Ovary (tissue), 10 donors: ENCODE measurements at places on chromosomes 5 and 9. TPM values are rescaled to one million over a fixed set of nuclear protein-coding genes. Genes with fewer than 3 reads are reported as not detected.

DNA sequence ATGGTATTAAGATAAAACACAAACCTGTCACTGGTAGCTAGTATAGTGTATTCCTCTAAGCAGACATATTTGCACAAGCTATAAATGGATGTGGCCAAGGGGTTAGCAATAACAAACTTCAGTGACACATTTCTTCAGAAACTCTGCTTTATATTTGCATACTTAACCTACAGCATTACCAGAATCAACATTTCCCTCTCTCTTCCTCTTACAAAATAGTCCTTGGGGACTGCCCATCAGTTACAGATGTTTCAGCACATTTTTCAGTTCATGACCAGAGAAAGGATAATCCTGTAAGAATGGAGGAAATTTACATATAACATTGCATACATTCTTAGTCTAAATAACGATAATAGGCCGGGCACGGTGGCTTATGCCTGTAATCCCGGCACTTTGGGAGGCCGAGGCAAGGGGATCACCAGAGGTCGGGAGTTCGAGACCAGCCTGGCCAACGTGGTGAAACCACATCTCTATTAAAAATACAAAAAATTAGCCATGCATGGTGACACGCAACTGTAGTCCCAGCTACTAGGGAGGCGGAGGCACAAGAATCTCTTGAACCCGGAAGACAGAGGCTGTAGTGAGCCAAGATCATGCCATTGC lies 25.3 kb upstream of the SLC1A1 start:
- H3K27ac ChIP-seq, result no peak overlapping the region
- DNase-seq, result no peak
- H3K36me3 ChIP-seq, result no peaks in the 10 kb centered on the region
- no peak overlapping the region for H3K4me3 ChIP-seq
- no peaks in the 10 kb centered on the region for H3K4me1 ChIP-seq

DNA sequence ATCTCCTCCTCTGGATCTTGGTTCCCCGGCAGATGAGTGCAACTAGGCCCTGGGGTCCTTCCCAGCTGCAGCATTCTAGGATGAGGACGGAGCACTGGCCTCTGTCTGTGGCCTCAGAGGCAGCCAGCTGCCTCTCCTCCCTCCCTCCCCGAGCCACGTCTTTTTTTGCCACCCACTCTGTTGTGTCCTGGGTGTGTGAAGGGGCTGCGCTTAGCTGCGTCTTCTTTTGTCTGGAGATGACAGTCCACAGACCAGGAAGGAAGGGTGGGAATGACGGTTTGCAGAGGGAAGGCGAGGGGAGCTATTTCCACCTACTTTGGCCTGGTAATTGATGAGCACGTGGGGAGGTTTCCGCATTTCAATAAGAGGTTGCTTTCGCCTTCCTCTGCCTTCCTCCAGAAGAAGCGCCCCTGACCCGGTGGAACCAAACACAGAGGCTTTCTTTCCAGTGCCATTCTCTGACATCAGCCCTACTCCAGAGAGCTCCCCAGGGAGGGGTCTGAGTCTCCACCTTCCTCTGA lies 34.5 kb upstream of the GABRP start:
- no peaks in the 10 kb centered on the region for H3K36me3 ChIP-seq
- no peak overlapping the region for H3K27ac ChIP-seq
- H3K27me3 ChIP-seq, result no peaks in the 10 kb centered on the region
- H3K4me3 ChIP-seq, result no peak overlapping the region

DNA sequence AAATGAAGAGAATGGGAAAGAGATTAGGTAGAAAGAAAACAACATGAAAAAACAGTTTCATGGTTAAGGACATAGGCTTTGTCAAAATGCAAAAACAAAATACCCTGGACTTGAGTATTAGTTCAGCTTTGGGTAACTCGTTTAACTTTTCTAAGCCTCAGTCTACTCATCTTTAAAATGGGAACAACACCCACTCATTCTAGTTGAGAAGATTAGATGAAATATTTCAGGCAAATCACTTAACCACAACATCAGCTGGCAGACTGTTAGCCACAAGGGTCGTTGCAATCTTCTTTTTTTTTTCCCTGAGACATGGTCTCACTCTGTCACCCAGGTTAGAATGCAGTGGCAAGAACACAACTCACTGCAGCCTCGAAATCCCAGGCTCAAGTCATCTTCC lies 185.6 kb downstream of the DCP2 start:
- DNase-seq, result no peak
- peak overlapping the region; percentile 21 for H3K27ac ChIP-seq
- no peaks in the 10 kb centered on the region for H3K27me3 ChIP-seq
- H3K36me3 ChIP-seq, result no peaks in the 10 kb centered on the region
- H3K4me3 ChIP-seq, result no peak overlapping the region

DNA sequence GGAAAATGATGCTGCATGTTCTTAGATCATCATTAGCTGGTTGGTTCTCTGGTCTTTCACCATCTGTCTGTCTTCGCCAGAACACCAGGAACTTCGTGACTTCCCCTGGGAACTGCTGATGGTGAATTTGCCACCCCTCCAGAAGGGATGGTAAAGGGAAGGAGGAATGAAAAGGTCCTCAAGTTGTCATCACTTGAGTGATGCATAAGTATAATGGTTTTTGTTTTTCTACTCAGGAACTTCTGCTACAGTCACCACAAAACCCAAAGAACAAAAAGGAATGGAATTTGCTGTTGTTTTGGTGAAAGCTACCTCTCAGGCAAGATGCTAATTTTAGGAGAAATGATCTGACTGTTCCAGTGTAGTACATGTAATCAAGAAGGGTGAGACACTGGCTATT lies 328.4 kb downstream of the ARHGEF28 start:
- H3K4me1 ChIP-seq, result peaks cover 23% of the 10 kb centered on the region
- H3K4me3 ChIP-seq, result no peak overlapping the region
- no peak for DNase-seq

DNA sequence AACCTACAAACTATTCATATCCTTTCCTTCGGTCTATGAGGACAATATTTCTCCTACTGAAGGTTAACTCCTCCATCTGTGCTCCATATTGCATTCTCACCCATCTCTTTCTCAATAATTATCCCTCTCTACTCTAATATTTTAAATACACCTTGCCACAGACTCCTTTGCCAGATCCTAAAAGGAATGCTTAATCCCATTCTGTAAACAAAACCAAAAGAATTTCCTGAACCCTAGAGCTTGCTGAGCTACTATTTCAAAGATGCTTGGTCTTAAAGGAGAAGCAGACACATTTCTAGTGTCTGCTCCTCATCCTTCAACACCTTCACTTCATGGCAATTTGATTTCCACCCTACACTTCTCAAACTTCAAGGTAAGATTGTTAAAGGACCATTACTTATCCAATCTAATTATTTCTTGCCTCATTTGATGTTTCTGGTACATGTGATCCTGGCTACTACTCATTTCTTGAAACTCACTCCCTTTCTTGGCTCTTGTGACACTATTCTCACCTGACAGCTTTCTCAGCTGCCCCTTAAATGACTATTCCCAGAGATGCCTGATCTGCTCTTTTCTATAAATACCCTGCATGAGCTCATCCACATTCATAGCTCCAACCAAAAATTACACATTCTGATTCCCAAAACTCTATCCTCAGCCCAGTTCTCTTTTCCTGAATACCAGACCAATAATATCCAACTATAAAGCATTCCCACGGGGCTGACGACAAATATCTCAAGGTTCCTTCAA lies 20.2 kb downstream of the HOMER1 start:
- no peak overlapping the region for H3K27ac ChIP-seq
- DNase-seq, result no peak
- no peaks in the 10 kb centered on the region for H3K4me1 ChIP-seq
- H3K36me3 ChIP-seq, result no peaks in the 10 kb centered on the region
- H3K4me3 ChIP-seq, result no peak overlapping the region

DNA sequence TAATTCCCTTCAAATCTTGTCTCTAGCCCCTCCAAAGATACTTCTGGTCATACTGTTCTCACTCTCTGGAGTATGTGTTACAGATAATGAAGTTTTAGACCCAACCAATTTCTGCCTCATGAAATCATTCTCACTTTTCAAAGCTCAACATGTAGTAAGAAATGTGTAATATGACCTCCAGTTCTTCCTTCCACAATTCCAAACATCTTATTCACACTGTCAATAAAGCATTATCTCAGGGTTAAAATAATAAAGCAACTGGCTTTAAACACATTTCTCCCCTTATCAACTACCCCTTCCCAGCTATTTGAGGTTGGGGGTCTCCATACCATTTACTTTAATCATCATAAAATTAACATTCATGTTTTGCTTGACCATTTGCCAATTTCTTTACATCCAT lies 654.1 kb downstream of the RAB3C start:
- no peaks in the 10 kb centered on the region for H3K27me3 ChIP-seq
- no peak overlapping the region for H3K27ac ChIP-seq
- H3K36me3 ChIP-seq, result no peaks in the 10 kb centered on the region
- no peaks in the 10 kb centered on the region for H3K4me1 ChIP-seq
- H3K4me3 ChIP-seq, result no peak overlapping the region

DNA sequence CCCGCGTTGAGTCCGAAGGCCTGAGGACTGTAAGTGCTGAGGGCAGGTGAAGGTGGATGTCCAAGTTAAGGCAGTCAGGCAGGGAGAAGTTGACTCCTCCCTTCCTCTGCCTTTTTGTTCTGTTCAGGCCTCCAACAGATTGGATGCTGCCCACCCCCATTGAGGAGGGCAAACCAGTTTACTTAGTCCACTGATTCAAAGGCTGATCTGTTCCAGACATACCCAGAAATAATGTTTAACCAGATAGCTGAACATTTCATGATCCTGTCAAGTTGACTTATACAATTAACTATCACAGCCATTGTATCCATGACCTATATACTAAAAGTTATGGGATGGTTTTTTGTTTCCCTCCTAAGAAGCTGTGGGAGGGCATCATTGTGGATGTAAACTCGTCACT lies 8.3 kb upstream of the TEX48 start:
- no peaks in the 10 kb centered on the region for H3K36me3 ChIP-seq
- no peak for DNase-seq
- no peaks in the 10 kb centered on the region for H3K4me1 ChIP-seq
- H3K4me3 ChIP-seq, result no peak overlapping the region
- H3K27ac ChIP-seq, result no peak overlapping the region
- H3K27me3 ChIP-seq, result no peaks in the 10 kb centered on the region

- no peaks in the 10 kb centered on the region for H3K36me3 ChIP-seq
- H3K4me1 ChIP-seq, result no peaks in the 10 kb centered on the region
- H3K27me3 ChIP-seq, result no peaks in the 10 kb centered on the region
- H3K4me3 ChIP-seq, result no peak overlapping the region
- H3K27ac ChIP-seq, result no peak overlapping the region
Observed at GRCh38 chr5:63401436-63402046, 560.7 kb downstream of the HTR1A start.

DNA sequence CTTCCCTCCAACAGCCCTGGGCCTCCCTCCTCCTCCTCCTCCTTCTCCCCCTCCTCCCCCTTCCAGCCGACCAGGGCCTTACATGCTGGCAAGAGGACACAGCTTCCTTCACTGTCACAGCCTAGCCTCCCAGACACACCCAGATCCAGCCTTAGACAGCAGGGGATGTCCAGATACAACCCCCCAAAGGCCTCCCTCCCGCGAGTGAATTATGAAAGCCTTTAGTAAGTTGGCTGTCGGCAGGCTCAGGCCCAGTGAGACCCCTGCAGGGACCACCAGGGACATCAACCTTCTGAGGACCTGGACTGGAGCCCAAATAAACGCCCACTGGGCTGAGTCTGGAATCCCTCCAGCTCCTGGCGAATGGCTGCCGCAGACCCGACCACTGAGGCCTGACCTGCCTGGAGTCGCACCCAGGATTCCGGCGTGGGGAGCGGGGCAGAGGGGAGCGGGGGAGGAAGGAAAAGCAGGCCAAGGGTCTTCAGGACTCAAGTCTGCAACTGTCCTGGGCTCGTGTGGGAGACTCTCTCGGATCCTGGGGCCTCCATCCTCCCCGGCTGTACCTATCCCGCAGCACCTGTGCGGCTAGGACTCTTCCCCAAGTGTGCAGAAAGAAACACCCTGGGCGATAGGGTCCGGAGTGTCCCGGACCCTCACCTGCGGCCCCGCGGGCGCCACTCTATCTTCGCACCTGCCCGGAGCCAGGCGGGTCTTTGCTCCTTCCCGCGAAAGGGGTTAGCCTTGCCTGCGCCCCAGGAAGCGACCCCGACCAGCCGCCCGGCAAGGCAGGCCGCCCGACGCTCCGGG lies 705 bp downstream of the SEPTIN8 start:
- H3K4me3 ChIP-seq, result peak overlapping the region; percentile 80
- peak; percentile 53 for DNase-seq
- H3K4me1 ChIP-seq, result peaks cover 12% of the 10 kb centered on the region

DNA sequence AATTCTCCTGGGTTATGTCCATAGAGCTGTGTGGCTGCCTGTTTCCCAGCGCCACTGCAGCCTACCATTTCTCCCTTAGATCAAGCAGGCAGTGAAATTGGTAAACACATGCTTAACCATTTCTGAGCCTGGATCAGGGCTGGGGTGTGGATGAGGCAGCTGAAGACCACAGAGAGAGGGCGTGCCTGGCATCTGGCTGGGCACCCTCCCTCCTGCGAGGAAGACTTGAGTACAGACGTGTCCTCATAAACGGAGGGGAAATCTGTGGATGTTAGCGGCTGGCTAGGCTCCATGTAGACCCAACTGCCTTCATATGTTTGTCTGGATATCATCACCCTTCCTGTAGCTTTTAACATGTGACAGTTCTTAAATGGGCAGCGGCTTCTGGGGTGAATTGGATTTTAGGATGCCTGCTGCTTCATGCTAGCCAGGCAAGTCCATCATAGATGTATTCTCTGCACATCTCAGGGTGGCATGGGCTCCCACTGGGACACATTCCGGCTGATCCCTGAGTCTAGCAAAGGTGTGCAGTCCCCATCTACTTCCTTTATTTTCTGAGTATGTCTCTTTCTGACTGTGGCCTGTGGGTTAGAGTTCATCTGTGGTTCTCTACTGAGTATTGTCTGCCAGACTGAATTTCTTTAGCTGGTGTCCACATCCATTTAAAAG lies 11.0 kb downstream of the RGS3 start:
- no peak overlapping the region for H3K27ac ChIP-seq
- no peaks in the 10 kb centered on the region for H3K27me3 ChIP-seq

DNA sequence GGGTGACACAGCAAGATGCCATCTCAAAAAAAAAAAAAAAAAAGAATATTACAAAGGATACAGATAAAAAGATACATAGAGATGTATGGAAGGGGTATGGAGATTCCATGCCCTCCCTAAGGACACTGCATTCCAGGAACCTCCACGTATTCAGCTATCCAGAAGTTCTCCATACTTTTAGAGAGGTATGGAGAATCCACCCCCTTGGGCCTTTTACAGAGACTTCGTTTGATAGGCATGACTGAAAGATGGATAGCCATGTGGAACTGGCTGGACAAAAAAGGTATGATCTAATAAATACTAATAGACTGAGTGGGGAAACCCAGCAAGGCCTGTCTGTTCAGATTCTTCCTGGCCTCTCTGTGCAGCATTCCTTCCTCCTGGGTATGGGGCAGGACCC lies 56.6 kb upstream of the DMRT1 start:
- no peaks in the 10 kb centered on the region for H3K36me3 ChIP-seq
- no peaks in the 10 kb centered on the region for H3K27me3 ChIP-seq
- H3K4me1 ChIP-seq, result no peaks in the 10 kb centered on the region

The GFPT2 gene
- total RNA-seq, result 42.4 TPM
